Astrocyte of the hippocampus (primary cell): ENCODE measurements at places on chromosomes 2 and 18.

DNA sequence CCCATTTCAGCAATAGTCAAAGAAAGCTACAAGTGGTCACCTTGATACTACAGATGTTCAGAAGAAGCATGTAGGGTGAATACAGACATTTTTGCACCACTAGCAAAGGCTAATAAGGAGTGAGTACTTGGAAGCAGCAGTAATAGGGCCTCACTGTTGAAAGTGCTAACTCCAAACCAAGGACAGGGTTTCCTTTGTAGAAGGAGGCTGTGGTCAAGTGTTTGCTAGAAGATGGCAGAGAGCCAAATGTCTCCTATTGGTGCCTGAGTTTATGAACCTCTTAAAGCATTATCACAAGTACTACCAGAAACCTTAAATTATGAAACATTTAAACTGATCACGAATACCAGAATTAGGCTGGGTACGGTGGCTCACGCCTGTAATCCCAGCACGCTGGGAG lies 308.1 kb downstream of the ZEB2 start:
- DNase-seq = peak; percentile 11

DNA sequence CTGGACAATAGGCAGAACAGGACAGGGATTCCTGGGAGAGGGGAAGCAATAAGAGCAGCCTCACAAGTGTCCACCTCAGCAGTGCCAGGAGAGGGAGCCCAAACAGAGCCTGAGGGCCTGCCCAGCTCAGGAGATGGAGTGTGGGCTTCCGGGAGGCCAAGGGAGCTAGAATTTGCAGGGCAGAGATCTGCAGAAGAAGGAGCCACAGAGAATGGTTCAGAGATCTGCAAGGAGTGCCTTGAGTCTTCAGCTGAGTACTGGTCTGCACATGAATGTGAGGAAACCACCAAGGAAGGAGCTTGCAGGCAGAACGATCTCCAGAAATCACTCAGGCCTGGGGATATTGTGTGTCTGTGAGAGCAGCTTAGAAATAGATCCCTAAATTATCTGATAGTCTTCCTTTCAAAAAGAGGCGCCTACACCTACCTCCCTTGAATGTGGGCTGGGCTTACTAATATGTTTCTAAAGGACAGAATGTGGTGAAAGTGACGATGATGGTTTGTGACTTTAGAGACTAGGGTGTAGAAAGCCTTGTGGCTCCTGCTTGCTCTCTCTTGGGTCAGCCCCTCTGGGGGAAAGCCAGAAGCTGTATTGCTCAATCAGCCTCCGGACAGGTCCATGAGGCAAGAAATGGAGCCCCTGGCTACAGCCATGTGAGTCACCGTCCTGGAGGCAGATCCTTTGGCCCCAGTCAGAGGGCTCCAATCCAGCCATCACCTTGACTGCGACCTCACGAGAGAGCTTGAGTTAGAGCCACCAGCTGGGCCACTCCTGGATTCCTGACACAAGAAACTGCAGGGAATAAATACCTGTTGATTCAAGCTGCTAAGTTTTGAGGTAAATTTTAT lies 7.6 kb upstream of the LPIN1 start:
- DNase-seq = peak; percentile 76

- DNase-seq = peak; percentile 23
Measured at GRCh38 chr2:236499691-236500578, 69.7 kb upstream of the ACKR3 start.

GRCh38 chr2:45256173-45256866 lies 247.1 kb upstream of the SIX2 start:
- DNase-seq = peak; percentile 55

DNA sequence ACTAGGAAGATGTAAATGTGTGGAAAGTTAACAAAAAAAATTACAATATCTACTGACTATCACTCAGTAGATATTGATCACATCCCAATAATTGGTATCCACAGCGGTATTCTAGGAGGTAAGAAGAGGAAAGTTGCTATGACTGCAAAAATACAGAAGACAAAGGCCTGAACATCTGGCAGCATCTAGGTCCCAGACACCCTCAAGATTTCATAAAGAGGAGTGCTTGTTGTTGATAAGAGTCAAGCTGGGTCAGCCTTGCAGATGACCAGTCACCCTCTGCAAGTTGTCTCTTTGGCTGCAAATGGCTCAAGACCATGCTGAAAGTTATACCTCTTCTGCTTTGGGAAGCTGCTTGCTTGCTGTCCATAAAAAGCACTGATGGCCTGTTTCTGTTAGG lies 228.4 kb upstream of the FBXO11 start:
- DNase-seq = no peak

- DNase-seq = no peak
Measured at GRCh38 chr2:127658641-127659407, 12.9 kb downstream of the GPR17 start.

DNA sequence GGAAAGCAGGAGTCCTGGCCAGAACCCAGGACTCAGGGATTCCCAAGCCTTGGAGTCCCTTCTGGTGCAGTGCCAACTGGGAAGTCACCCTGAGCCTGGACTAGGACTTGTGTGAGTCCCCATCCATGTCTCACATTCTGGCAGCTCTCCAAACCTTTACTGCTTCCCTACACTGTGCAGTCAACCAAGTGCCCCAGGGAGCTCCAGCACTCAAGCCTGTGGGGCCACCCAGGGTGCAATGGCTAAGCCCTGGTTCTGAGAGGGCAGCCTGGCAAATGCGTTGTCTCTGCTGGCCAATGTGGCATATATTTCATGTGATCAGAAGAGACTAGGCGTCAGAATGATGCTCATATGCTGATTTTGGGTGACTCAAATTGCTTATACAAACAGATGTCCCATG lies 223.4 kb downstream of the SP3 start:
- DNase-seq = no peak

DNA sequence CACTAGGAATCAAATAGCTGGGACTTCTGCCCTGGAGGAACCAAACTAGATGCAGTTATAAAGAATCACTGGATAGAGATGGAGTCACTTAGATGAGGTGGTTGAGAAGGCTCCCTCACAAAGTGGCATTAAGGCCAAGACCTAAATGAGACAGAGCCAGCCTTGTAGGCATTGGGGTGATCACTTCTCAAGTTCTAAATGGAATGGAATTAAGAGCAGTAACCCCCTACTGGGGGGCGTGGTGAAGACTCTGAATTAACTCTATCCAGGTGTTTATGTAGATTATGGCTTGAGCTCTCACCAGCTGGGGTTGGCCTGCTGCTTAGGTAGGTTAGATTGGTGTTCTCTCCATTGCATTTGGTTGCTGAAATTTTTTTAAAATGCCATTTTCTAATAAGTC lies 71.3 kb downstream of the TTC27 start:
- DNase-seq = no peak

DNA sequence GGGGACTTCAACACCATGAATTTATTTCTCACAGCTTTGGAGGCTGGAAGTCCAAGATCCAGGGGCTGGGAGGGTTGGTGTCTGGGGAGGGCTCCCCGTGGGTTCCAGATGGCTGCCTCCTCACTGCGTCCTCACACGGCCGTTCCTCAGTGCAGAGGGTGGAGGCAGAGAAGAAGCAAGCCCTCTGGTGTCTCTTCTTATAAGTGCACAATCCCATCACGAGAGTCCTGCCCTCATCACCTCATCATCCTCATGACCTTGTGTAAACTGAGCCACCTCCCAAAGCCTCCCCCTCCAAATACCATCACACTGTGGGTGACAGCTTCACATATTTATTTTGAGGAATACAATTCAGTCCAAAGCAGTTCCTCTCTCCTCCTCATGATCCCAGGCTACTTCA lies 26.3 kb downstream of the TMEM163 start:
- no peak for DNase-seq

DNA sequence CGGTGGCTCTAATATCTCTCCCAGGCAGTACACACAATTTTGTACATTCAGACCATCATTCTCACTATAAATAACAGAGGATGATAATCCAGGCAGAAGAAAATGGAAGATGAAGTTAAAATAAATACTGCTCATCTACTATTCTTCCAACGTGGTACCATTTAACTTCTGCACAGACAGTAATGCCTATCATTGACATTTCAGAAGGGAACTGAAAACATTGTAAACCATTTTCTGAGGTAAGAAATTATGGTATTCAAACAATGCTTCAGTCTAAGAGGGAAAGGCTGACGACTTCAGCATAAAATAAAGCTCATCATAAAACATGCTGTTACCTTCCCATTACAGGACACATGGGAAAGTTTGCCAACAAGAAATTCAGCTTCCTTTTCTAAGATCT lies 814.4 kb downstream of the NR4A2 start:
- no peak for DNase-seq

DNA sequence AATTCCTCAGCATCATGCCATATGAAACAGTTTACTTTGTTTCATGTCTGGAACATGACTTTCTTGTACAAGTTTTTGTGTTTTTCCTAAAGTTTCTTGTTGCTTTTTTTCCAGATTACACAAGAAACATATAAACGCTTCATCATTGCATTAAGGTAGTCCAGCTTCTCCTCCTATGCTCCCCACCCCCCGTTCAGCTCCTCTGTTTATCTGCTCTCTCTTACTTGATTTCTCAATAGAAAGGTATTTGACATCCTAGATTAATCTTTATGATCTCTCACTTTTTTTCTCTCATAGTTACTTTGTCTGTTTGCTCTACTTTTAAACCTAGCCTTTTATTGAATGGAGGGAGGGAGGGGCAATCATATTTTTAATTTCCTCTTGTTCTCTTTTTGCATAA lies 25.4 kb downstream of the SLC40A1 start:
- DNase-seq = no peak
